ENCODE measurements at places on chromosomes 3 and 15.
A peak's percentile ranks its signal among the peaks of the same experiment; 100 is the strongest.

- DNase-seq = no peak
These were observed 460.3 kb upstream of the WNT5A start for GRCh38 chr3:55947406-55947805.

DNA sequence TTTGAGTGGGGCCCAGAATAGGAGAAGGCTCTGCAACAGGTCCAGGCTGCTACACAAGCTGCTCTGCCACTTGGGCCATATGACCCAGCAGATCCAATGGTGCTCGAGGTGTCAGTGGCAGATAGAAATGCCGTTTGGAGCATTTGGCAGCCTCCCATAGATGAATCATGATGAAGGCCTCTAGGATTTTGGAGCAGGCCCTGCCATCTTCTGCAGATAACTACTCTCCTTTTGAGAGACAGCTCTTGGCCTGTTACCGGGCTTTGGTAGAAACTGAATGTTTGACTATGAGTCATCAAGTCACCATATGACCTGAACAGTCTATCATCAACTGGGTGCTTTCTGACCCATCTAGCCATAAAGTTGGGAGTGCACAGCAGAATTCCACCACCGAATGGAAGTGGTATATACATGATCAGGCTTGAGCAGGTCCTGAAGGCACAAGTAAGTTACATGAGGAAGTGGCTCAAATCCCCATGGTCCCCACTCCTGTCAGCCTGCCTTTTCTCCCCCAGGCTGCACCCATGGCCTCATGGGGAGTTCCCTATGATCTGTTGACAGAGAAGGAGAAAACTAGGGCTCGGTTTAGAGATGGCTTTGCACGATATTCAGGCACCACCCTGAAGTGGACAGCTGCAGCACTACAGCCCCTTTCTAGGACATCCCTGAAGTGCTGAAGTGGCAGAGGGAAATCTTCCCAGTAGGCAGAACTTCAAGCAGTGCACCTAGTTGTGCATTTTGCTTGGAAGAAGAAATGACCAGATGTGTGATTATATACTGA, 971.4 kb downstream of the MCTP2 start:
- no peak for DNase-seq

DNA sequence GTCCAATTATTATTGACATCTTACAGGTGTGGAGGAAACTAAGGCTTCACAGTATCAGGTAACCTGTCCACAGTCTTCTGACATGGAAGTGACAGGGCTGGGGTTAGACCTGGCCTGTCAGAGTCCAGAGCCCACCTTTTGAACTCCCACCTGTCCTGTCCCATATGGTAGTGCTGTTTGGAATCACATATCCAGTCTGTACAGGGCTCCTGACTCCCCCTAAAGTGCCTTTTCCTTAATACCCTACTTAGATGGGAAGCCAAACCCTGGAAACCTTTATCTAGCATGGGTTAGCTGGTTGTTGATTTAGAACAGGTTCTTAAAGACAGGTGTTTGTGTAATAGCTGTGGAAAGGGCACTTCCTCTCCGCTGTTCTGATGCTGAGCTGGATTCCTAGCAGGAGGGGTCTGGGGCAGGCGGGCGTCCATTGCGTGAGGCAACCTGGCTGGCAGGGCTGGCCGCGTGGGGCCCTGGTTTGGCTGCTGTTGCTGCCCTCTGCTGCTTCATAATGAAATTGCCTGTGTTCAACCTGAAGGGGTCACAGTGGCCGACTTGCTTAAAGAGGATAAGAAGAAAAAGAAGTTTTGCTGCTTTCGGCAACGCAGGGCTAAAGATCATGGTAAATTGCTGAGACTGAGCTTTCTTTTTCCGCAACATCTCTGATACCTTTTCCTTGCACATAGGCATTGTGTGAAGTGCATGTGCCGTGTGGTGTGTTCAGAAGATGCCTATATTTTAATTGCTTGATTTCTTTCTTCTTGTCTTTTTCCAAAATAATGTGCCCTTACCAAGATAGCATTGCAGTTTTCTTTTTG, 136.2 kb downstream of the CHDH start:
- DNase-seq = peak; percentile 81

DNA sequence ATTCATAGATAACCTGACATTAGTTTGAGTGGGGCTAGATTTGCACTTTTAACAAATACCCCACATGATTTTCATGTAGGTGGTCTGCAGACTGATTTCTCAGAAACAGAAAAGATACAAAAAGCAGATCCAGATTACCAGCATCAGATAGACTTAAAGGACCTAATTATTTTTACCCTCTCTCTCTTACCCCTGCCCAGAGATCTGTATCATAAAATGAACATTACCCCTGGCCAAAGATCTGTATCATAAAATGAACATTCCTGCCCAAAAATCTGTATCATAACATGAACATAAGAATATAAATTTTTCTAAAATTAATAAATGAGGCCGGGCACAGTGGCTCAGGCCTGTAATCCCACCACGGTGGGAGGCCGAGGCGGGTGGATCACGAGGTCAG, 14.6 kb upstream of the TRPC1 start:
- no peak for DNase-seq

- DNase-seq = no peak
These were observed 50.4 kb downstream of the BOC start for GRCh38 chr3:113261626-113262303.

DNA sequence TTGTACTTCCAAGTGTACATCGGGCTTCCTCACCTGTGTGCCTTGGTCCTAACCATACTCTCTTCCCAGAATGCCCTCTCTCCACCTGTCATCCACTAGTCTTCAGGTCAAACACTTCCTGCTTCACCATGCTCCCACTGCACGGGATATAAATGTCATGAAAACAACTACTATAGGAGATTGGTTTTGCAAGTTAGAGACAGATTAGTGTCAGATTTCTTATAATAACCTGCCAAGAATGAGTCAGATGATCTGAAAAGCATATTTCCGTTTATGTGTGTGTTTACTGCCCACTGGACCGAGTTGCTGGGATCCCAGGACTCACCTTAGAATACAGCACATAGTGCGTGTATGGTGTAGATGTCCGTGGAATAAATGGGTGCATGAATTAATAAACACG, 21.4 kb downstream of the PLA1A start:
- peak; percentile 24 for DNase-seq

DNA sequence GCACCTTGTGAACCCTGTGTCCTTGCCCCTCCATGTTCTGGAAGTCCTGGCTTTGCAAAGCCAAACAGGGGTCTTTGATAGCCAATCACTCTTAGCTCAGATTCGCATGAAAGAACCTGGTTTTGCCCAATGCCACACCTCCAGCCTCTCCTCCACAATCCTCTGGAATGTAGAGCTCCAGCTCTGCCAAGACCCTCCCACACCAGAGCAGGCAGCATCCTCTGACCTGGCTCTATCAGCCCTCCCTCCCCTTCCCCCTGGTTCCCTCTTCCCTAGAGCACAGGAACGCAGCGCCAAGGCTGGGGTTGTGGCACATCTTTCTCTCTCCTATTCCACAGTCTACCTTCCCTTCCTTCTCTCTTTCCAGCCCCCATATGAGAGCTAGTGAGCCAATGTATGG, 133.3 kb downstream of the RPLP1 start:
- DNase-seq = no peak

GRCh38 chr15:69133862-69134519, 26.4 kb upstream of the GLCE start:
- DNase-seq = no peak

DNA sequence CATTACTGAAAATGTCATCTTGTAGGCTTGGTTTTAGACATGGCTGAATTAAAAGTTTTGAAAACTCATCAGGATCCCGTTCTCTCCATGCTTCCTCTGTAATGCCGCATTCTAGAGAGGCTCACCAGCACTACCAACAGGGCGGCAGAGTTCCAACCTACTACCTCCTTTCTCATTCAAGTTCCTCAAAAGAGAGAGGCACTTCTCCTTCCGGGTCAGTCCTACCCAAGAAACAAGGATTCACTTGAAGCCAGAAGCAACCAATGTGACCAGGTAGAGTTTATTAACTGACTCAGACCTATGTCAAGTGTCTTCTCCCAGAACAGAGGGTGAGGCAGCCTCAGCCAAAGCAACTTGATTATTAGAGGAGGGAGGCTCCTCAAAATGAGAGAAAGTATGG, 59.8 kb upstream of the GYG1 start:
- DNase-seq = no peak

- no peak for DNase-seq
These were observed 285.1 kb downstream of the CHL1 start for GRCh38 chr3:481680-482079.

DNA sequence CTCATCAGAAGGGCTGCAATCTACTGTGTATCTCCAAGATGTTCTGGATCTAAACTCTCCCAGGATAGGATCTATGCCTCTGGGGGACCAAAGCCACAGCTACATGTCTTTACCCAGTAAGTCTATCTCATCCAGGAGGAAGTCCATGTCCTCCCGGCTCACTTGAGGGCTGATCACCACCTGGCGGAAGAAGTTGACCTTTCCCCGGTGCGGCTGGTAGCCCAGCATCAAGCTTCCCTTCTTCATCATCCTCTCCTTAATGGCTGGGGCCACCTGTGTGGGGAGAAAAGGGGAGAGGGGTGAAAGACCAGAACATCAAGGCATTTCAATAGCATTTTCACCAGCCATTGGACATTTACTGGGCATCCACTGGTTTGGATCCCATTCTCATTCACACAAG, 121.7 kb downstream of the TGFBR2 start:
- no peak for DNase-seq

DNA sequence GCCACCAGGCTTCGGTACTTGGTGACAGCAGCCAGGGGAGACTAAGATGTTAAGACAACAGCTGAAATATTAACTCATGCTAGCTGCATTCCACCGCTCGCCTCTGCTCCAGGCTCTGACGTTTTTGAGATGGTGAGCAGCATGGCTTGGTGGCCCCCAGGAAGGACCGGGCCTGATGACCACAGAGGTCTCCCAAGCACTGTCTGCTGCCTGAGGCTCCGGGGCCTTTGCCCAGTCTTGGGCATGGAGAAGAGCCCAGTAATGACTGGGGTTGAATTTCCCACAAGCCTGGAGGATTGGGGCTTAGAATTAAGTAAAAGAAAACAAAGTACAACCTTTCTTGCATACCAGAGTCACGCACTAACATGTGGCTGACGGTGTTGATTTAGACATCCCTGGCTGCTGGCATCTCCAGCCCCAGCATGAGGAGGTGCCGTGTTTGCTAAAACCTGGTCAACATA, 243.6 kb upstream of the LYSMD4 start:
- DNase-seq = no peak

DNA sequence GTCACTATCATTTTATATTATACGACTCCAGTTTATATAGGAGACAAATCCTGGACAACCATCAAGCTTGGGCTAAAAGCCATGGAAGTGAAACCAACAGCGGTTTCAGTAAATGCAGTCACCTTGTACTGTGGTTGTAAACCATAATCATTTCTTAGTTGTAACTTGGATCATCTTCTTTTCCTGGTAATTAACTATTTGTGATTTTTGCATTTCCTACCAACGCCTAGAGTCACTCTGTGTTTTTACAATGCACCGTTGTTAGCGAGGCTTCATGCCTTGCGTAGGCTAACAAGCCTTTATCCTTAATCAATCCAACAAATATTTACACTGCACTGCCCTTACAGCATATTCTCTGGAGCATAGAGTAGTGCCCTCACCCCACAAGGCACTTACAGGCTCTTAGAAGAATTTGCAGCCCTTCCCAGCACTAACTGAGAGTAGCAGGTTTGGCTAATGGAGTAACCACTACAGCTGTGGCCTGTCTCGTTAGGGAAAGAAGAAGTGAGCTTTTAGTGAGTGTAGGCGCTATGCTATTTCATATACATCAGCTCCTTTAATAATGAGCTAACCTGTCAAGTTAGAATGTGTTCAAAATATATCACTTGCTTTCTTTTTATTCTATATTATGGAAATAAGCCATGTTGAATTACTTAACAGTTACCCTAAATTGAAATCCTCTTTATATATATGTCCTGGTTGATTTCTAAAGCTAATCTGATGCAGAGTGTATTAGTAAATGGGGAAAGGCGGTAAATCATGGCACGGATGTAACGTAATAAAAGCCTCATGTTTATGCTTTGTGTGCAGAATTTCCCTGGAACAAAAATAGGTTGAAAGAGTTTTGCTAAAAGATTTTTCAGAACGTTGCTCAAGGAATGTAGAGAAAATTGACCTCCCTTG, 62.8 kb downstream of the ABHD2 start:
- DNase-seq = no peak

DNA sequence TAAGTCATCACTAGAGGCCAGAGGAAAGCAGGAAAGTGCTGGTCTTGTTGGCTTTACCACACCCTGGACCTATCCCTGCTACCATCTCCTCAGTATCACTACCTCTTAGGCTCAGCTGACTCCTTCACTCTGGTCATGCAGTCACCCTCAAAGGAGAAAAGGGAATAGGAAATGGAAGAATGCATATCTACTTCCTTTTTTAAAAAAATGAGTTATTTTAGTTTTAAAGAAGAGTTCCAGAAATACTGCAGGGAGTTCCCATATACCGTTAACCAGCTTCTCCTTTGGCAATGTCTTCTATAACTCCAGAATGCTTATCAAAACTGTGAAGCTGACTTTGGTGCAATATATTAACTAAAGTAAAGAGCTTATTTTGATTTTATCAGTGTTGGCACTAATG, 688.6 kb downstream of the DIPK2A start:
- DNase-seq = no peak

DNA sequence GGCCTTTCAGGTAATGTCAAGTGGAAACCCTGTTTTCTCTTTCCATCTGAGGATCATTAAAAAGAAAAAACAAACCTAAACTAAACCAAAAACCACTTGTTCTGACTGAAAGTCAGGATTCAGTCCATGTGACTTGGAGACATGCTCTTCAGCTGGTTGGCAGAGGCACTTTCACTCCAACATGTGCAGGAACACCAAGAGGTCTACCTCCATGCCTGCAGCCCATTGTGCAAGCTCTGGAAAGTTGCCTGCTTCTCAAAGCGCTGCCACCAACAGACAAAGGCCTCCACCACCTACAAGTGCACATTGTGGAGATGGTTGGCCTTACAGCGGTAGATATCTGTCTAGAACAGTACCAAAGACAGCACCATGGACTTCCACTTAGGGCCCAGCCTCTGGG, 161.8 kb downstream of the LEKR1 start:
- no peak for DNase-seq

GRCh38 chr3:160886421-160886820, 130.4 kb downstream of the PPM1L start:
- DNase-seq = no peak

GRCh38 chr3:64895106-64895990, 207.5 kb upstream of the ADAMTS9 start:
- no peak for DNase-seq
